ENCODE measurements at places on chromosomes 16 and 17. TPM values are rescaled to one million over a fixed set of nuclear protein-coding genes. Genes with fewer than 3 reads are reported as not detected.

Gene VMO1
- 19.3 TPM for total RNA-seq

Gene RNF43
- total RNA-seq = not detected

Gene COPZ2
- 59.9 TPM for total RNA-seq

- H3K36me3 ChIP-seq = no peaks in the 10 kb centered on the region
- no peak overlapping the region for H3K4me3 ChIP-seq
- no peaks in the 10 kb centered on the region for H3K27me3 ChIP-seq
- no peaks in the 10 kb centered on the region for H3K4me1 ChIP-seq
Measured at GRCh38 chr16:31704138-31704537, 169.5 kb upstream of the ZNF267 start.

DNA sequence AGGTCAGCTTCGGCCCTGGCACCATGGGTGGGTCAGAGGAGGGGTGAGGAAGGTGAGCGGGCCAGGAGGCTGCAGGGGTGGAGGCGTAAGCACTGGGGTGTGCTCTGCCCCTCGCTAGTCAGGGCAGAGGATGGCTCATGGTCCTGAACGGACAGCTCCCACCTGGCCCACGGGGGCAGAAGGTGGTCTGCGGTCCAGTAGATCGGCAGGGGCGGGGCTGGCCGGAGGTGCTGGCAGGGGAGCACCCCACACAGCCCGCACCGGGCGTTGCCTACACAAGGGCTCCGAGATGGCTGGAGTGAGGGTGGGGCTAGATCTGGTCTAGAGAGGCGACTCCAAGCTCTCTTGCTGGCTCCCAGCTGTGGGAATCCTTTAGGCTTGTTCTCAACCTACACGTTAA is 8.2 kb downstream of the NPTX1 start:
- H3K27ac ChIP-seq = no peak overlapping the region
- H3K36me3 ChIP-seq = no peaks in the 10 kb centered on the region
- H3K4me1 ChIP-seq = no peaks in the 10 kb centered on the region
- no peak overlapping the region for H3K4me3 ChIP-seq

- no peaks in the 10 kb centered on the region for H3K27me3 ChIP-seq
- H3K36me3 ChIP-seq = no peaks in the 10 kb centered on the region
- no peak overlapping the region for H3K4me3 ChIP-seq
- H3K4me1 ChIP-seq = peaks cover 2% of the 10 kb centered on the region
- no peak overlapping the region for H3K27ac ChIP-seq
Measured at GRCh38 chr17:64171041-64171440, 41.1 kb upstream of the ERN1 start.

DNA sequence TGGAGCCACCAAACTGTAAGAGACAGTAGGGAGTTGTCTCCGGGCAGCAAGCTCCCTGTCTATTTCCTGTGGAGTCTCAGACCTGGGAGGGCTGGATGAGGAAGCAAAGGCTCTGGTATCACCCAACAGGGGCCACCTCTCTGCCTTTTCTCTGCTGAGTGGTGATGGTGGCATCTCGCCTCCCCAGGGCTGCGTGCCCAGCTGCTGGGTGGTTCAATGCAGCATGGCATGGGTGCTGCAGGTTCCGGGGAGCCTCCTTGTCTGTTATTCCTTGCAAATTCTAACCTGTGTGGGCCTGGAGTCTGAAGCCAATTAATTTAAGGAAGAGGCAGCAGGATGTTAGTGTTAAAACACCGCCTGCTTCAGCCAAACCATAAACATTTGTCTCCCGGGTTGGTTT is 78.2 kb downstream of the CCDC182 start:
- no peaks in the 10 kb centered on the region for H3K4me1 ChIP-seq
- H3K4me3 ChIP-seq = no peak overlapping the region
- no peak overlapping the region for H3K27ac ChIP-seq
- no peaks in the 10 kb centered on the region for H3K27me3 ChIP-seq
- no peak for DNase-seq
- H3K36me3 ChIP-seq = no peaks in the 10 kb centered on the region

DNA sequence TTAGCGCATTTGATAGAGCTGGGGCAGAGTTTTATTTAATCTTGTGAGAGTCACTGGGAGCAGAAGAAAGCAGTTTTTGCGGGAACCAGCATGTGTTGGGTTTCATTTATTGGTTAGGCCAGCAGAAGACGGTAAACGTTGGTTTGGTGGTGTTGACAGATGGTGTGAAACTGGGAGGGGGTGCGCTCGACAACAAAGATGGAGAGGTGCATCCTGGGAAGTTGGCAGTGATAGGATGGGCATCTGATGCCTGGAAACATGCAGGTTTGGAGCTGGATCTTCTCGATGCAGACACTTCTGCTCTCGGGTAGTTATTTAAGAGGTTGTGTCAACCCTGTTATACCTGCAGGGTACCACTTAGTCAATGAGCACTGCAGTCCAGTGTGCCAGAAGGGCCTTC is 24.9 kb upstream of the CLEC18A start:
- peak overlapping the region; percentile 58 for H3K27ac ChIP-seq
- no peak for DNase-seq
- peaks cover 2% of the 10 kb centered on the region for H3K4me1 ChIP-seq
- H3K27me3 ChIP-seq = no peaks in the 10 kb centered on the region

Measured in aorta (tissue), 5 donors.